ENCODE measurements at places on chromosomes 3 and 15. TPM values are rescaled to one million over a fixed set of nuclear protein-coding genes. Genes with fewer than 3 reads are reported as not detected.

The ATG7 gene
- 27.4 TPM for polyA plus RNA-seq

The IL5RA gene
- 0.65 TPM for polyA plus RNA-seq

The CLDN18 gene
- polyA plus RNA-seq, result 1.5 TPM

The FAM131A gene
- polyA plus RNA-seq, result 17.2 TPM

The MESD gene
- polyA plus RNA-seq, result 40.4 TPM

The OIP5 gene
- 12.2 TPM for polyA plus RNA-seq

The LYSMD2 gene
- polyA plus RNA-seq, result 4.3 TPM

The HRG gene
- 2.9 TPM for polyA plus RNA-seq

The HTR3E gene
- not detected for polyA plus RNA-seq

The SLC51B gene
- polyA plus RNA-seq, result 10.9 TPM

The MESP1 gene
- polyA plus RNA-seq, result 0.90 TPM

The ABI3BP gene
- 12.5 TPM for polyA plus RNA-seq

The GUCA1C gene
- polyA plus RNA-seq, result 0.27 TPM

The PPP1R14D gene
- 0.27 TPM for polyA plus RNA-seq

The LNP1 gene
- polyA plus RNA-seq, result 7.5 TPM

The ANKUB1 gene
- polyA plus RNA-seq, result 0.67 TPM

The NANOGP8 gene
- 0.41 TPM for polyA plus RNA-seq
